Chondrocyte (in vitro differentiated cells): ENCODE measurements at places on chromosomes 5 and 9. TPM values are rescaled to one million over a fixed set of nuclear protein-coding genes. Genes with fewer than 3 reads are reported as not detected.

DNA sequence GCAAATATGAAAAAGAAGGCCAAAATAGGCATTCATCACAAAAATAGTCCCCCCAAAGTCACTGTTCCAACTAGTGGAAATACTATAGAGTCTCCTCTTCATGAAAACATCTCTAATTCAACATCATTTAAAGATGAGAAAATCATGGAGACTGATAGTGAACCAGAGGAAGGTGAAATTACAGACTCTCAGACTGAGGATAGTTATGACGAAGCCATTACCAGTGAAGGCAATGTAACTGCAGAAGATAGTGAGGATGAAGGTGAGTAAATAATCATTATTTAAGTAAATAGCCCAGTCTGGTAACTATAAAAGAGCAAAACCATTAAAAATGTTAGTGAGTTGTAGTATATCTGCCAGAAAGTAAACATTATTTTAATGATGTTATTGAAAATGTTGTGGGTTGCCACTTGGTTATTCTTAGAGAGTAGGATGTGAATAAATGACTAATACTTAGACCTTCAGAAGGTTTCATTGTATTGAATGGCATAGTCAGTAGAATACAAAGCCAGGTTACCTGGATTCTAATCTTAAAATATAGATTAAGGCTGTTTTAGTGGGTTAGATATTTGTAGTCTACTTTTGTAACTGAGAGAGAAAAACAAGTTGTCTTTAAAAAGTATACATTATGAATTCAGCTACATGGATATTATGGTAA, 16.3 kb downstream of the AGGF1 start:
- H3K27me3 ChIP-seq, result no peaks in the 10 kb centered on the region
- DNase-seq, result no peak
- H3K27ac ChIP-seq, result no peak overlapping the region
- H3K4me1 ChIP-seq, result no peaks in the 10 kb centered on the region

- no peak for DNase-seq
- H3K4me3 ChIP-seq, result no peak overlapping the region
- no peaks in the 10 kb centered on the region for H3K4me1 ChIP-seq
Measured at GRCh38 chr9:72884508-72884907, 68.3 kb downstream of the ALDH1A1 start.

DNA sequence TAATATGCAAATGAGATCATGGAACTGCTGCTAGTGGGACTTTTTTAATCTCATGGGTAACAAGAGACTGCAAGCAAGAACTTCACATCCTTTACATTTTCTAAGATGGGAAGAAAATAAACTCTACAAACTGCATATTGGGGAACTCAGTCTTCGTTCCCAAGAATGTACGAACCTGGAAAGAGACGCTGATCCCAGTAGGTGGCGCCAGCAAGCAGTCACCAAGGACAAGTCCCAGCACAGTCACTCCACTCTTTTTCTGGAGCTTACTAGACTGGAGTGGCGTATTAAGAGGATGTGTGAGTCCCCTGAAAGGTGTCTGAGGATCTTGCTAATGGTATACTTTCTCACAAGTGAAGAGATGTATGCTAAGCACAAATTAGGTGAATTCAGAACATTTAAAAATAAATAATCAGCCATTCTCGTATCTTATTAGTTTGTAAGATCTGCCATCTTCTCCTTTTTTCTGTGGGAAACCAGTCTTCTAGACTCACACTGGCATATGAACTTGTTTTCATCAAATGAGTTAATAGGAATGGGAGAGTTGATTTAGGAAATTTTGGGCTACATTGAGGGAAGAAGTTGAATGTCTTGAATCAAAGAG, 16.0 kb upstream of the PUM3 start:
- no peak overlapping the region for H3K4me3 ChIP-seq
- H3K36me3 ChIP-seq, result no peaks in the 10 kb centered on the region
- no peak for DNase-seq
- peaks cover 3% of the 10 kb centered on the region for H3K4me1 ChIP-seq
- H3K27ac ChIP-seq, result no peak overlapping the region

- no peak overlapping the region for H3K4me3 ChIP-seq
- H3K27ac ChIP-seq, result no peak overlapping the region
- H3K36me3 ChIP-seq, result no peaks in the 10 kb centered on the region
- DNase-seq, result peak; percentile 65
- H3K4me1 ChIP-seq, result peaks cover 15% of the 10 kb centered on the region
Measured at GRCh38 chr5:150291388-150292385, 2.1 kb upstream of the CAMK2A start.

DNA sequence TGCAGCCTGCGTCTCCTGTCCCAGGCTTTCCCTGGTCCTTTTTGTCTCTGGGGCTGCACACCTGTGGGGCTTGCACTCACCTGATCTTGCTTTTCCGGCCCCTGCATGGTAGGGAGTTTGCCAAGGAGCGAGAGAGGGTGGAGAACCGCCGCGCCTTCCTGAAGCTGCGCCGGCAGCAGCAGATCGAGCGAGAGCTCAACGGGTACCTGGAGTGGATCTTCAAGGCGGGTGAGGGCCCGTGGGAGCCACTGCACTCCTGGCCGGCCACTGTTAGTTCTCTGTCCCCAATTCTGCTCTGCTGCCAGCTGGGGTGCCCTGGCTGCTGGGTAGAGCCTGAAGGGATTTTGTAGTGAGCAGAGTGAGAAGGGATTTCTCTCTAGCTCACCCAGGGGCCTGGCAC, 78.0 kb downstream of the CACNA1B start:
- no peak overlapping the region for H3K4me3 ChIP-seq
- DNase-seq, result no peak
- H3K4me1 ChIP-seq, result no peaks in the 10 kb centered on the region
- no peak overlapping the region for H3K27ac ChIP-seq
- H3K36me3 ChIP-seq, result no peaks in the 10 kb centered on the region
- H3K27me3 ChIP-seq, result peaks cover 3% of the 10 kb centered on the region

Gene PCDHB8
- total RNA-seq, result 1.1 to 3.1 TPM (median 1.7 TPM) in 3 replicates

- no peak for DNase-seq
- H3K4me1 ChIP-seq, result peaks cover 48% of the 10 kb centered on the region
- peaks cover 22% of the 10 kb centered on the region for H3K27me3 ChIP-seq
- H3K27ac ChIP-seq, result no peak overlapping the region
Measured at GRCh38 chr5:73441378-73441777, 7.2 kb downstream of the FOXD1 start.

DNA sequence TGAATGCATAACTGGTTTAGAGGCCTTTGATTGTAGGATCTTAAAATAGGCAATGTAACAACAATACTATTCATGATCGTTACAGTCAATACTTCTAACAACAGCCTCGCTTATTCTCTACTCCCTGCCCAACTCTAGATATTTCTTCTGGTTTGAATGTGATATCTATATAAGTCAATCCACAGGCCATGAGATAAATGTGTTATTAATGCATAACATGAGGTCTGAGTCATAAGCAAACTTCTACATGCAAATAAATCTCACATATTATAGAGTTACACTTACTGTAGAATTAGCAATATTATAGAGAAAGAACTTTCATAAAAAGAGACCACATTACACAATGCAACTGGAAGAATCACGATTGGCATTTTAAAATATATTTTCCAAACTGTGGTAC, 2.9 kb upstream of the ALDOB start:
- no peak for DNase-seq
- H3K36me3 ChIP-seq, result no peaks in the 10 kb centered on the region
- H3K4me1 ChIP-seq, result no peaks in the 10 kb centered on the region
- no peak overlapping the region for H3K4me3 ChIP-seq
- peaks cover 23% of the 10 kb centered on the region for H3K27me3 ChIP-seq

DNA sequence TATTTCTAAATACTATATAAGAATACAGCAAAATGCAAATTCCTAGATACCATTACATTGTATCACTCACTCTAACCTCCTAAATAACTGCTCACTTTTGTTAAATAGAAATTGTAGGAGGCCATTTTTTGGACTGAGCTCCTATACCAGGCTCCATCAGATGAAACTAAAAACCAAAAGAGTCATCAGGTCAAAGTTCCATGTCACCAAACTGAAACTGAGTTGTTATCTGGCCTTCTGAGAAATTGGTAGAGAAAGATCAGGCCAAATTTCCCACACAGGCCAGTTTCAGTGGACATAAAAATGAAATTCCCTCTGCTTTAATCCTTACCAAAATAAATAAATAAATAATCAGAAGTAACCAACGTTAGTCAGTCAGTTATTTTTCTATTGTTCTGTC, 13.8 kb upstream of the SNX2 start:
- H3K27me3 ChIP-seq, result no peaks in the 10 kb centered on the region
- H3K27ac ChIP-seq, result no peak overlapping the region
- no peaks in the 10 kb centered on the region for H3K36me3 ChIP-seq
- H3K4me1 ChIP-seq, result peaks cover 4% of the 10 kb centered on the region
- no peak overlapping the region for H3K4me3 ChIP-seq

Gene OR1Q1
- not detected in 3 replicates for total RNA-seq

DNA sequence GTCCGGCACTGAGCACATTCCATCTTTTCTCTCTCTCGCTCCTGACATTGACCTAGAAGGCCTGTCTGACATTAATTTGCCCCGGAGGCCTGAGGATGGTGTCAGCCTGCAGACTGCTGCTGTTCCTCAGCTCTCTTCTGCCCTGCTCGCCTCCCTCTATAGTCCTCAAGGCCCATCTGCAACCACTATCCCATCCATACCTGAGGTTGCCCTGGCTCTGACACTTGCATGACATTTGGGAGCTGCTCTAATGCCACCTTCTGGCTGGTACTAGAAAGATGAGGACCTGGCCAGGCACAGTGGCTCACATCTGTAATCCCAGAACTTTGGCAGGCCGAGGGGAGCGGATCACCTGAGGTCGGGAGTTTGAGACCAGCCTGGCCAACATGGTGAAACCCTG, 38.6 kb upstream of the GGTA1 start:
- H3K4me1 ChIP-seq, result peaks cover 5% of the 10 kb centered on the region
- DNase-seq, result no peak
- peaks cover 10% of the 10 kb centered on the region for H3K27me3 ChIP-seq
- H3K27ac ChIP-seq, result no peak overlapping the region
- H3K4me3 ChIP-seq, result no peak overlapping the region

DNA sequence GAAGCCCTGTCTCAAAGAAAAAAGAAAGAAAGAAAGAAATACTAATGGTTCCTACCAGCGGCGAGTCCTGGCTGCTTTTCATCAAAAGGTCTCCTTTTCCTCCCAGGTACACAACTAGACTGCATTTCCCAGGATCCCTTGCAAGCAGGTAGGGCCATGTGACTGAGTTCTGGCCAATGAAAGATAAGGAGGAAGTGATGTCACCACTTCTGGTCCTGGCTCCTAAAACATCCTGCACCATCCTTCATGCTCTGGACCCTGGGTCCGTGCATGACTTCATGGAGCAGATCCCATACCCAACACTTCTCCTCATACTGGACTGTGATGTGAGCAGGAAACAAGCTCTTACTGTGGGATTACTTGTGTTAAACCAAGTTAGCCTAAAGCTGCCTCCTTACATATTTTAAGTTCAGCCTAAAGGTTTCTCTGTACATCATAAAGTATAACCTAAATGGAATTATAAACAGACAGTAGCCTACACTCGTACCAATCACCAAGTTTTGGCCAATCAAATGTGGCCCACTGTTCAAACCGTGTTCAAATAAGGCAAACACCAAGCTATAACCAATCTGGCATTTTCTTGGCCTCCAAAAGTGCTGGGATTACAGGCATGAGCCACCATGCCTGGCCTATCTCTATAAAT, 30.2 kb upstream of the FUBP3 start:
- no peak overlapping the region for H3K4me3 ChIP-seq
- peaks cover 15% of the 10 kb centered on the region for H3K27me3 ChIP-seq
- H3K36me3 ChIP-seq, result no peaks in the 10 kb centered on the region
- DNase-seq, result no peak
- no peak overlapping the region for H3K27ac ChIP-seq

DNA sequence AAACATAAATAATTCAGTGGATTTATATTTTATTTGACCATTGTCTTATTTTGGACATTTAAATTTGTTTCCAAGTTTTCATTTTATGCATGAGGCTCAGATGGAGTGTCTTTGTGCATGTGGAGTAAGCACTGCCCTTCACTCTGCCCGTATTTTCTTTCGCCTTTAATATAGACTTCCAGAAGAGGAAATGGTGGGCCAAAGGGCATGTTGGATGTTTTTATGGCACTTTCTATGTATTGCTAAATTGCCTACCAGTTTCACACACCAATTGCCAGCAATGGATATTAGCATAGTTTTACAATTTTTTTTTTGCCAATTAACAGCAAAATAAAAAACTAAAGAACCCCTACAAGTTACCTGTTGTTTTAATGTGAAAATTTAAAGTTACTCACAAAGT, 38.4 kb downstream of the ZSWIM6 start:
- H3K4me3 ChIP-seq, result no peak overlapping the region
- DNase-seq, result no peak
- H3K27me3 ChIP-seq, result no peaks in the 10 kb centered on the region
- H3K27ac ChIP-seq, result peak overlapping the region; percentile 32
- H3K4me1 ChIP-seq, result peaks cover 31% of the 10 kb centered on the region

Gene LCN9
- 1.8 to 2.0 TPM in 2 of 3 replicates, not detected in the other for total RNA-seq

DNA sequence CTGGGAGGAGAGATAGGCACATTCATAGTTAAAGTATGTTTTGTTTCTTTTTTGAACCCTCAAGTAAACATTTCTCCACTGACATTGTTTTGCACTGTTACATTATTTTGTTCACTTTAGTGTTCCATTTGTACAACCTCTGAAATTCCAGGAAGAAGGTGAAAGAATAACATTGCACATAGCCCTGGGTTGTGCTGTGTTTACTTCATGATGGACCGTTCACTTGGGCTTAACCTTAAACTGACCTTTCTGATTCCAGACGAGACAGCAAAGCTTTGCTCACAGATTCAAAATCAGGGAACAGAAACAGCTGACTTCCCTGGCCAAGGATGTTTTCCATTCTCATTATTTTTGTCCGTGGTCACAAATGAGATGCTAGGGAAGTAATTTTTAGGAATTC, 42.8 kb upstream of the GDNF start:
- no peaks in the 10 kb centered on the region for H3K4me1 ChIP-seq
- no peak overlapping the region for H3K4me3 ChIP-seq
- no peak overlapping the region for H3K27ac ChIP-seq
- H3K27me3 ChIP-seq, result peaks cover 24% of the 10 kb centered on the region

Gene CATSPER3
- total RNA-seq, result 0.17 to 0.64 TPM (median 0.39 TPM) in 3 replicates

DNA sequence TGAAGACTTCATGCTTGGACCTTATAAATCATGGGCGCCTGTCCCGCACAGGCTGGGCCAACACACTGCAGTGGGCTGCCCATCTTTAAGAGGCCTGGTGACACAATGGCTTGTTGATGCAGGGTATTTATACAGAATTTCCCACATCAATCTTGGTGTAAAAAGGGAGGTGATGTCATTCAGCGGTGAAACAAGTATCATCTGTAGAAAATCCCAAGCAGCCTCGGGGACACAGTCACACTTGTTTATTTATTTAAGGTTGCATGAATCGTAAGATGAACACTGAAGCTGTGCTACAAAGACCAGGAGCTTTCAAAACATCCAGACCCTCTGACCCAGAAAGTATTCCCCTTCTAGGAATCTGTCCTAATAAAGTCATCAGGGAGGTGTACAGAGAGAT, 40.5 kb downstream of the SMIM23 start:
- no peaks in the 10 kb centered on the region for H3K4me1 ChIP-seq
- DNase-seq, result no peak
- no peaks in the 10 kb centered on the region for H3K27me3 ChIP-seq
- peaks cover 2% of the 10 kb centered on the region for H3K36me3 ChIP-seq

Gene AQP7
- total RNA-seq, result 0.30 to 0.80 TPM (median 0.33 TPM) in 3 replicates

Gene THBS4
- 0.28 to 1.6 TPM (median 0.75 TPM) in 3 replicates for total RNA-seq

GRCh38 chr5:110167384-110167783, 477.7 kb downstream of the MAN2A1 start:
- no peaks in the 10 kb centered on the region for H3K36me3 ChIP-seq
- H3K4me3 ChIP-seq, result no peak overlapping the region
- no peak for DNase-seq
- no peak overlapping the region for H3K27ac ChIP-seq
- H3K27me3 ChIP-seq, result no peaks in the 10 kb centered on the region
- H3K4me1 ChIP-seq, result no peaks in the 10 kb centered on the region
